ENCODE measurements at places on chromosomes 1 and 21.

GRCh38 chr21:37945036-37945435 lies 28.8 kb upstream of the KCNJ6 start:
- DNase-seq, result no peak

DNA sequence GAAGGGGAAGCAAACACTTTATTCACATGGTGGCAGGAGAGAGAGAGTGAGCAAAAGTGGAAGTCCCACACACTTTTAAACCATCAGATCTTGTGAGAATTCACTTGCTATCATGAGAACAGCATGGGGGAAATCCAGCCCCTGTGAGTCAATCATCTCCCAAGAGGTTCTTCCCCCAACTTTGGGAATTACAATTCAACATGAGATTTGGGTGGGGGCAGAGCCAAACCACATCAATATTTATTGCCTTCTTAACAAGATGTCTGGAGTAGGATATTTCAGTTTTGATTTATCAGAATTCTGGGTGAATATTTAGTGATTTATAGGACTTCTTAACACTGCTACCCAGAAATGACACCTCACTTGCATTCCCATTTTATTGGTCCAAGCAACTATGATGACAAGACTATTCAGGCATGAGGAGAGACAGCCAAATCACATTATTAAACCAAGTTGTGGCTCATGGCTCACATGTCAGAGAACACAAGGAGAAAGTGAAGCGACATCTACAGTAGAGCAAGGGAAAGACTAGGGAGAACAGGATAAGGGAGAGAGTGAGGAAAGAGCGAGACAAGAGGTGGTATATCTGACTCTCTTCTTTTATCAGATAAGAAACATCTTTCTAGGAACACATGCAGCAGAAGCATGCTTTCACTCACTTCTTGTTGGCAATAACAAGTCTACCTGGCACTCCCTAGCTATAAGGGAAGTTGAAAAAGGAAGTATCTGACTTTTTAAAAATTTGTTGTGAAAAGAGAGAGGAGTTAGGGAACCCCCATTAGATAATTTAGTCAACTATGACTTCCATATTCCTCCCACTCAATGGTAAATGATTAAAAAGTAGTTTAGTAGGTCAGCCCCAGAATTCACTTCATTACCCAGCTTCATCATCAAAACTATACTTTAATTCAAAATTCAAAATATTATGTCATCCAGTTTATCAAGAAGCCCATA lies 36.6 kb upstream of the PTPRC start:
- DNase-seq, result no peak

DNA sequence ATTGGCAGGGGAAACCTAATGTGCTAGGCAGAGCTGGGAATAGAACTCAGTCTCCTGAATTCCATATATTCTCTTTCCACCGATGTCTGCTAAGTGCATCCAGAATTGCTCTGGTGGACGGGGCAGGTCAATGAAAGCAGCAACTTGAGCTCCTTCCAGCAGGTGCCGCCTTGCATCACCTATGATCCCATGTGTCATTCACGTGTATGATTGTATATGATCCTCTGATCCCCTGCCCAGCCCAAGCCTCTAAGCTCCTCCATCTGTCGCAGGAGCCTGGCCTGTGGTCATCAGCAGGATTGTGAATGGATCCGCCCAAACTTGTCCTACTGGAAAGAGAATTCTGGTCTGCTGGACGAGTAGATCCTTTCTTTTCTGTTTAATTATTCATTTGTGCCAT lies 13.1 kb downstream of the ACTA1 start:
- DNase-seq, result no peak

- DNase-seq, result no peak
Measured at GRCh38 chr1:106756752-106757151, 299.7 kb upstream of the PRMT6 start.

DNA sequence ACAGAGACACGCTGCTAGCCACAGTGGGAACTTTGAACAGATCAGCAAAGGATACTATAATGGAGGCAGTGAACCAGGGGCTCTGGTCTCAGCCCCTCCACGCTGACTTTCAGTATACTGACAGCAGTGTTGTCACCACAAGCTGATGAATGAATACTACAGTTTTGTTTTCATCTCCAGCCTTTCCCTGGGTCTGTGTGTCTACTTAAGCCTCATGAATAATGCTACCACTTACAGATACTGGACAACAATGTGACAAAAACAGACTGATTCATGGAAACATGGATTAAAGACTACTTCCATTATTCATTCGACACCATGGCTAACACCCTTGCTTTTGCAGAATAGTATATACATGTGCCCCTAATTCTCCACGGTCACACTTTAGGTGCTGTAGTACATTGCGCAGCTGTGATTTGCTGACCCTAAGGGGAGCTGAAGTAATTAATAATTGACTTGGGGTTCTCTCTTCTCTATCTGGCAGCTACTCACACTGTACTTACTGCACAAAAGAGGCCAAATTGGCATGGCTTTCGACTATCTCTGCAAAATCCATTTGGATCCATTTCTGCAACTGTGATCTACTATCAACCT lies 203.2 kb upstream of the LYPLAL1 start:
- DNase-seq, result no peak

DNA sequence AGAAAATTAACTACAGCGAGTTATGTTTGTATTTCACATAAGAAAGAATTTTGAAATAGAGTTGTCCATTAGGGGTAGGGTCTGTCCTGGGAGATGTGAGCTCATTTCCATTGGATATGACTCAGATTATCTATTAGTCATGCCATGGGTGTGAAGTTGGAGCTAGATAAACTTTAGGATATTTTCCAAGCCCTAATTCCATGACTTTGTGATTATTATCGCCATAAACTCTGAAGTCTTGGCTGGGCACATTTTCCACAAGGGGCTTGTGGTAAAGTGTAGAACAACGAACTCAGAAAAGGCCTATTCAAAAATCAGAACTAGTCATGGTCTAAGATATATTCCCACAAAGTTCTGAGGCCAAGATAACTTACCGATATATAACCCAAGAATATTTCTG lies 396.6 kb downstream of the DPYD start:
- no peak for DNase-seq

GRCh38 chr1:37481289-37482003 lies 7.1 kb downstream of the ZC3H12A start:
- DNase-seq, result no peak

DNA sequence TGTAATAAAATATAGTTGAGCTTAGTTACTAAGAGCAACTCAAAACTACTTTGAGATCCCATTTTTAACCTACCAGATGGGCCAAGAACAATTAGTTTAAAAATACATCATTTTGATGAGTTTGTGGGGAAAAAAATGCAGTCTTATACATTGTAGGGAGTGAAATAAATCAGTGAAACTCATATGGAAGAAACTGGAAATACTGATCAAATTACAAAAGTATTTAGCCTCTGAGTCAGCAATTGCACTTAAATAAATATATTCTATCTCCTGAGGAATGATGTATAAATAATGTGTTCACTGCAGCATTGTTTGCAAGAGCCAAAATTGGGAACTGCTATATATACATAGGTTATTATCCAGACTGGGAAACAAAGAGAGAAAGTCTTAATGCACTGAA lies 4.6 kb upstream of the SMCP start:
- no peak for DNase-seq

- no peak for DNase-seq
Measured at GRCh38 chr1:89309828-89310227, 37.2 kb upstream of the GBP5 start.

- no peak for DNase-seq
Measured at GRCh38 chr1:98299313-98299712, 362.2 kb upstream of the SNX7 start.

DNA sequence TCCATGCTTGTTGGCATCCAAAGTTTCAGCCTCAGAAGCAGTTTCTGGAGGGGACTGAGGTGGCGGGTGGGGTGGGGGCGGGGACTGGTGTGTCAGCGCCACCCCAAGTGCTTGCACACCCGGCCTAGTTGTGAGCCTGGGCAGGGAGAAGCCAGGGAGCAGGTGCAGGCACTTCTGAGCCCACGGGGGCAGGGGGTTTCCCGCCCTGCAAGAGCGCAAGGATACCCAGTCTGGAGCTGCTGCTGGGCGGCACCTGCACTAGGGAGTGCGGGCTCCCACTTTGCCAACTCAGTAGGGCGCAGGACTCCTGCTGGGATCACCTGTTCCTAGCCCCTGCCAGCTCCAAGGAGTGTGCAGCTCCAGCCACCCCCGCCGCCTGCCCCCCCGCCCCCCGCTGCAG lies 33.5 kb downstream of the MAGI3 start:
- no peak for DNase-seq

DNA sequence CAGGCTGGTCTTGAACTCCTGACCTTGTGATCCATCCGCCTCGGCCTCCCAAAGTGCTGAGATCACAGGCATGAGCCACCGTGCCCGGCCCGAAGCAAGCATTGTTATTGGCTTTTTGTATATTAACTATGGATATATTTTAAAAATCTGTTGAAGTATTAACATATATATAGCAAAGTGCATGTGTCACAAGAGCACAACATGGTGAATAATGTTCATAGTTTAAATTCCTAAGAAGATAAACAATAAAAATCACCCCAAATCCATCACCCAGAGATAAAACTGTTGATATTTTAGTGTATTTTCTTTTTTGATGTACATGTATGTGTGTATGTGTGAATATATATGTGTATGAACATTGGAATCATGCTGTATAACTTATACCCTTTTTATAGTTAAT lies 9.1 kb upstream of the FOXE3 start:
- no peak for DNase-seq

GRCh38 chr1:167082511-167083027 lies 7.6 kb downstream of the GPA33 start:
- no peak for DNase-seq

- no peak for DNase-seq
Measured at GRCh38 chr1:31470794-31471315, 57.8 kb downstream of the SERINC2 start.

- no peak for DNase-seq
Measured at GRCh38 chr1:234845836-234846235, 235.9 kb upstream of the IRF2BP2 start.

DNA sequence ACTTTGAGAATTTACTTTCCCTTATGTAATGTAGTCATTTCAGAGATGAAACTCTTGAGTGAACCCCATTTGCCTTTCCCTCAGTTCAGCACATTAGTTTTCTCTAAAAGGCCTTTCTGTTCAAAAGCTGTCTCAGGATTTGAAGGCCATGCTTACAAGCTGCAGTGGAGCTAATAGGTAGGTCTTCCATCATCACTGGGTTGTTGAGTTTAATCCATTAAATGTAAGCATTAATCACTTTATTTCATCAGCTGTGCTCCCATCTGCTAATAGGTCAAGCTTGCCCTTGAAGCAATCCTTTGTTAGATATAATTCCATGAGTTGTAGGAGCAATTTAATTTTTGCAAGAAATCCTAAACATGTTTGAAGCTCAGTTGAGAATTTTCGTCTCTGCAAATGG lies 422.2 kb upstream of the ZP4 start:
- no peak for DNase-seq

DNA sequence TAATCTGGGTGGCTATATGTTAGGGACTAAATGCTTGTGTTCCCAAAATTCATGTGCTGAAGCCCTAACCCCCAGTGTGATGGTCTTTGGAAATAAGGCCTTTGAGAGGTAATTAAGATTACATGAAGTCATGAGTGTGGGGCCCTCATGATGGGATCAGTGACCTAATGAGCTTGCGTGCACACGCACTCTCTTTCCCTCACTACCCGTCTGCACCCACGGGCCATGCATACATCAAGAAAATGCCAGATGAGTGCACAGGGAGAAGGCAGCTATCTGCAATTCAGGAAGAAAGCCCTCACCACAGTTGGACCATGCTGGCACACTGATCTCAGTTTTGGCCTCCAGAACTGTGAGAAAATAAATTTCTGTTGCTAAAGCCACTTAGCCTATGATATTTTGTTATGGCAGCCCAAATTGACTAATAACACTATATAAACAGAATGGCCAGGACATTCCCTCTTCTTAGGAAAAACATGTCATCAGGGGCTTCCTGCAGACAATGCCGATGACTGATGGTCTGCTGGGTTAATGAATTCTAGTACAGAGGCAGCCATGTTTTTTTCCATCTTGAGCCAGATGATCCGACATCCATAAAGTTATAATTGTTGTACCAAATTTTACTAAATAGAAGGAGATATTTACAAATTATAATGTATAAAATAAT lies 18.1 kb upstream of the MYOG start:
- DNase-seq, result no peak

- DNase-seq, result no peak
Measured at GRCh38 chr1:6207921-6208320, 2.0 kb downstream of the RNF207 start.

DNA sequence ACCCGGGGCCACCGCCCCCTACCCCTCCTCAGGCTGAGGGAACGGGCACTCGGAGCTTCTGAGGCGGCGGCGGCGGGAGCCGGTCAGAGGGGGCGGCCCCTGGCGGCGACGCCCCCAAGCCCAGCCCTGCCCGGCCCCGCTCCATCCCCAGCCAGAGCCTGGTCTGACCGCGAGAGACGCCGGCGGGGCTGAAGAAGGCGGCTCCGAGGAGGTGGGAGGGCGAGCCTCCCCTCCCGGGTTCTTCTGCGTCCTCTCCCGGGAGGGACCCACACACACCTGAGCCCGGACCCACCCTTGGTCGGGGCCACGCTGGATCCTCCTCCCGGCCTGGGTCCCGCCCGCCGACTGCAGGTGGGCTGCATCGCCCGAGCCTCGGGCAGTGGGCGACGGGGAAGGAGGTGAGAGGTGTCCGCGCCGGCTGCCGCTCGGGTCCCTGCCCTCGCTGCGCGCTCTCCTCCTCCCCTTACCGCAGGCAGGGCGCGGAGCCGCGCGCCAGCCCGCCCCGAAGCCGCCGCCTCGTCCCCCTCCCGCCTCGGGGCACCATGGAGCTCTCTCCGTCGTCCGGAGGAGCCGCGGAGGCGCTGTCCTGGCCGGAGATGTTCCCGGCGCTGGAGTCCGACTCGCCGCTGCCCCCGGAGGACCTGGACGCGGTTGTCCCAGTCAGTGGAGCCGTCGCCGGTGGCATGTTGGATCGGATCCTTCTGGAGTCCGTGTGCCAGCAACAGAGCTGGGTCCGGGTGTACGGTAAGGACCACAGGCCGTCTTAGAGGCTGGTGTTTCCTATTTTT lies at the start of gene RASAL2:
RASAL2 (plus strand) TSS at position 154 of the 788 bp plus-strand sequence; CDS start at position 543, 389 bp downstream.
- DNase-seq, result no peak

DNA sequence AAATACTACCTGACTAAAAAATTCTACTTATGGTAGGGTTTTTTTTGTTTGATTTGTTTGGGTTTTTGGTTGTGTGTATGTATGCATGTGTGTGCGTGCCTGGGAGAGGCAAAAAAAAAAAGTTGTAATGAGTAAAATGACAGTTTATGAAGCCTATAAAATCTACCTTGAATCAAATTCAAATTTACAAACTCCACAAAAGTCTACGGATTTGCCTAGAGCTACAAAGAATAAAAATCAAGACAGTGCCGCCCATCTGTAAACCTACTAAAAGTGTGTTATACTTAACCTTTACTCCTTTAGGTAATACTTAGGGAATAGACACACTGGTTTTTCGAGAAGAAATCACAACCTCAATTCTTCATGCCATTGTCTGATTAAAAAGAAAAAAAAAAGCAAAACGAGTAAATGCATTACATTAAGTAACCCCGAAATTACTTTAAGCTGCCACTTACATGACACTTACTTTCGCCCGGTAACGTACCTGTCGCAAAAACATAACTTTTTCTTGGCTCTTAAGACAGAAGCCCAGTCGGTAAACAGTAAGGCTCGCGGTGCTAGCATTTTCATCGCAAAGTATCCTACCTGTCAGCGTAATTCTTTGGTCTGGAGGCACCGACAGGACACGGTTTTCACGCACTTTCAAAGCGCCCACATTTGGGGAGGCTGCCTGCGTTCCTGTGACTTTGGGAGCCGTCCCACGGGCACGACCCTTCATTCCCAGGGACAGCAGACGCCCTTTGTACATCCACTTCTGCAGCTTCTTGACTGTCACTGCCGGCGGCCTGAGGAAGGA lies 951 bp downstream of the SYDE2 start:
- DNase-seq, result no peak
